ENCODE measurements at places on chromosomes 6 and 20.

DNA sequence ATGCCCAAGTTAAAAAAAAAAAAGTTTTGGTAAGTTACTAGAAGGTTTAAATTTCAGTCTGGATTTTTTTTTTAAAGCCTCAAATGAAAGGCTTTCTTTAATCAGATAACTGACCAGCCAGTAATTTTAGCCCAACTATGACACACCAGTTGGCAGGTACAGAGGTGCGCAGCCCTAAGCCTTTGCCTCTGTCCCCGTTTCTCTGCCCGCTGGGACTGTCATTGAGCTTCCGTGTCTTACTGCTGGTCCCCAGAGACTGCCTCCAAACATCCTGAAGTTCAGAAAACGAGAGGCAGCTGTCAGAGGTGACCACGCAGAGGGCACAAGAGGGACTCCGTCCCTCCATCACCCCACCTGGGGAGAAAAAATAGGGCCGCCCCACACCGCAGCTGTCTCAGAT lies 118.2 kb downstream of the RPS12 start:
- DNase-seq: no peak

DNA sequence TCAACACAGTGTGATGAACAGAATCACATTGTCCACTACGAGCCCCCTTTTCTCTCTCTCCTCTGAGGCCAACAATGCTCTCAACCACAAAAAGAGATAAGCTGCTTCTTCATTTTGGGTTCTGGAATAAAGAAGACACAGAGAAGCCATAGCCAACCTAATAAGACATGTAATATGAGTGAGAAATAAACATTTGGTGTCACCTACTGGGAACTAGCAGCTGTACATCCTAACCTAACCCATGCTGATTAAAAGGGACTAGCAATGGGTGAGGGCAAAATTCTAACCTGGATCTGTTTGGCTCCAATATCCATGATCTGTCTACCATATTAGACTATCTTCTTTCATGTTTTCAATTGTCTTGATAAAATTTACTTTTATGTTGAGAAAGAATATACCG lies 369.1 kb upstream of the MARCKS start:
- DNase-seq: no peak

DNA sequence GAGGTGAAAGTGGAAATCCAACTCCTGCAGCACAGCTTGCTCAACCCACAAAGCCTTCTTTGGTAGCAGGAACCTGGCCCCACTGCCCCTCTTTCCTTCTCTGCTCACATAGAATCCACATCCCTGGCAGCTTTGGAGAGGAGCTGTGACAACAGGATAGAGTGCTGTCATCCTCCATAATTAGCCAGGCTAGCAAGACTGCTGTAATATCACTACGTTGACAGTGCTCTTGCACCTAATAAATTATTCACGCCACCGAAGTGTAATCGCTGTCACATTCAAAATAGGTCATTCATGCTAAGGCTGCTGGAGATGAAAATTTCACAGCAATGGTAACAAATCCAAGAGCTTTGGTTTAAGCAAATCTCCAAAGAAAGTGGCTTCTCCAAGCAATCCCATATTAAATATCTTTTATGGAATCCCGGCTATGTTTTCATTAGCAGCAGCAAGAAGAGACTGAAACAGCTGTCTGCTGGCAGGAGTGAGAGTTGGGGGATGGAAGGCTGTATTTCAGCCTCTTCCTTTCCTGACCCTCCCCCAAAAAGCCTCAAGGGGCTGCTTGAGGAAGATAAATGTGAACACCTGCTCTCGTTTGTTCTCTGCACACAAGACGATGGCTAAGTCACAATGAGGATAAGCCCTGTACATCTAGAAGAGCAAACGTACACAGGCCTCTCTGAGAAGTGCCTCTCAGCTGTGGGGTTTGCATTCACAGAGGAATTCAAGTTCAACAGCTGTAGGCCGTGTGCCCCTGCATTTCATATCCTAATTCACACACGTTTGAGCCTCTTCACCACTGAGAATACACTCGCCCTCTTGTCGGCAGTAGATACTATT lies 16.5 kb downstream of the RIPOR2 start:
- no peak for DNase-seq

DNA sequence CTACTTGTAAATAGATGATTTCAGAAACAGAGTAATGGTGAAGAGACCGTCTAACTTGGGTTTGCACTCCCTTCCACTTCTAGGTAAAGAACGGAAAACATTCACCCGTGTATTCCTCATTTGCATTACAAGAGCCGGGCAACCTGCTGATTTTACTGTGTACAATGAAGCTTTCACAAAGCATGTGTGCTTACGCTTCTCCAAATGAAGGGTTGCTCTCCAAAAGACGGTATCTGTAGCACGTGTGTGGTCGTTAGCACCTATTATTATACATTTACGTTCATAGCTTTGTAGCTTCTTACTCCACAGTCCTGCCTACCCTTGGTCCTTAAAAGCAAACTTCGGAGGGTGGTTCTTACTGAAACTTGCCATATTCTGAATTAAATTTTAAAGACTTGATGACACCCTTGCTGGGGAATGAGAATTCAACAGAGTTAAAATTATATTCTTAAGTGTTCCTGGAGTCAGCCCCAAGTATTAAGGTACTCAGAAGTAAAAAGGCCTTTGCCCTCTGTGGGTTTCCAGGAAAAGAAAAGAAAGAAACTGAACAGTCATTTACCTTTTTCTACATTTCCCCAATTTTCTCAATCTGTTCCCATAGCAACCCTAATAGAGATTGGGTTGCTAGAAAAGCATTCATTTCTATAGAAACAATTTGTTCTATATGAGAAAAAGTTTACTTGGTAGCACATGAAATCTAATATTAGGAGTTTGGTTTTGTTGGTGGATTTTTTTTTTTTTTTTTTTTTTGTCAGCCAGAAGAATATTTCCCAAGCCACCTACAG lies 61.9 kb upstream of the KCNG1 start:
- DNase-seq: no peak
